Caco-2 (cell line): ENCODE measurements at places on chromosomes 1 and 21. TPM values are rescaled to one million over a fixed set of nuclear protein-coding genes. Genes with fewer than 3 reads are reported as not detected.

GRCh38 chr1:23215751-23216449 is 1.4 kb downstream of the HTR1D start:
- no peak for DNase-seq

GRCh38 chr1:112636056-112636455 is 16.4 kb downstream of the CAPZA1 start:
- no peak for DNase-seq

- no peak for DNase-seq
Measured at GRCh38 chr21:16418642-16419041, 688.9 kb downstream of the USP25 start.

- DNase-seq = no peak
Measured at GRCh38 chr1:31733389-31734219, 29.8 kb upstream of the COL16A1 start.

- no peak for DNase-seq
Measured at GRCh38 chr1:18578271-18578670, 52.4 kb upstream of the PAX7 start.

DNA sequence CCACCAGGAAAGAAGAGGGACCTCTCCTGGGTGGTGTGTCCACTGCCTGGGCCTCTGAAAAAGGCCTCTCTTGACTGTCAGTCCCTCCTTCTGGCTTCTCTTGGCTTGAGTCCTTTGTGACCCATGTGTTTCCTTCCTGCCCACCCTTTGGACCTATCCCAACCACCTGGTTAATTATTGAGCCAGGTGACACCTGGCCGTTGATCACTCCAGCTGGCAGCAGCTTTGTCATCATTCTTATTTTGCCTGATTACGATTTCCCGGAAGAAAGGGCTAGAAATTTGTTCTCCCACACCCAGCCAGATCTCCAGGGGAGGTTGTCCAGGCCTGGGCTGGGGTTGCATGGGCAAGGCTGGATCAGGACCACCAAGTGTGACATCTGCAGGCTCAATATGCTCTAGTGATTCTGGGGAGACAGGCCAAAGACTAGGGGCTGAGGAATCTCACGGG is 24.8 kb downstream of the CSF1 start:
- DNase-seq = peak; percentile 86

DNA sequence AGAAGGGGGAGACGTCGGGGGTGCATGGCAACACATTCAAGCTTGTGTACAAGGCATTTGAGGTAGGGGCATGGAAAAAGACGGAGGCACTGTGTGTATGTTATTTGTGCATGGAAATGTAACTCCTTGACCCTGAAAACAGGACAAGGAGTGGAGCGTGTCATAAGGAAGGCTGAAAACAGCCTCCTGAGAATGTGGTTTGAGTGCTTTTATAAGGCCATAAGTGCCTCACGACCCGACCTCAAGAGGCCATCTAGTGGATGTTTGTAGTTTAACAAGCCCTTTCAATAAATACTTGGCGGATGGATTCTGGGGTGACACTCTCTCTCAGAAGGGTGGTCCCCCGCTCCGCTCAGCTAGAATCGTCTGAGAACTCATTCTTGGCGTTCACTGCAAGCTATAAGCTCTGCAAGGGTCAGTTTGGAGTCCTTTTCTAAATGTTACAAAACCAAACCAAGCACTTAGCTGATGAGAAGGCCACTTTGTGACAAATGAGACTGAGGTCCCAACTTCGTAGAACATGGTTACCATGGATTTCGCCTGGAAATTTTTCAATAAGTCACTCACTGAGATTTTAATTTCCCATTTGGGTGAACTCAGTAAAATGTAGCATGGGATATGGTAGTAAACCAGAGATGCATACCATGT is 38.8 kb upstream of the CLCA4 start:
- no peak for DNase-seq

DNA sequence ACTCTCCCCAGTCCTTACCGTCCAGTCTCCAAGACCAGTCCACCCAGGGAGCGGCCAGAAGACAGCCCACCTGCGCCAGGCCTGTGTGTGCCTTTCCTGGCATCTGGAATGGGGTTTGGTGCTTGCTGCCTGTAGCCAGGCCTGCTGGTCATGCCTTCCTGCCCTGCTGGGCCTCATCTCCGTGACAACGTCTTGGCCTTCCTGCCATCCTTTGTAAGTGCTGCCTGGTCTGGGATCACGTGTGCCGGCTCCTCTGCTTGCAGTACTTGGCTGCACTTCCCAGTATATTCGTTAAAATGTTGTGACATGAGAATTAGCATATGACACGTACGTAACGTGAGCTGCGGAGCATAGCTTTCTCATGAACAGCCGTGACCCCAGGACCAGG is 145.3 kb upstream of the COL6A1 start:
- DNase-seq = no peak

KCNJ9 gene
- not detected in 2 replicates for total RNA-seq

GRCh38 chr1:69070660-69071373 is 496.9 kb upstream of the LRRC7 start:
- DNase-seq = no peak

GRCh38 chr1:39204441-39205081 is at the start of gene MACF1:
TSS of gene MACF1 (plus strand) at chr1:39204695. CDS start at chr1:39205023, 328 bp downstream.
- DNase-seq = no peak

OPRD1 gene
- 0.07 and 0.12 TPM in 2 replicates for total RNA-seq

EFNA3 gene
- 3.4 and 3.5 TPM in 2 replicates for total RNA-seq

GRCh38 chr1:94105957-94106529 is 14.9 kb downstream of the ABCA4 start:
- DNase-seq = no peak

- DNase-seq = no peak
Measured at GRCh38 chr1:59556802-59557548, 257.8 kb upstream of the HOOK1 start.

DNA sequence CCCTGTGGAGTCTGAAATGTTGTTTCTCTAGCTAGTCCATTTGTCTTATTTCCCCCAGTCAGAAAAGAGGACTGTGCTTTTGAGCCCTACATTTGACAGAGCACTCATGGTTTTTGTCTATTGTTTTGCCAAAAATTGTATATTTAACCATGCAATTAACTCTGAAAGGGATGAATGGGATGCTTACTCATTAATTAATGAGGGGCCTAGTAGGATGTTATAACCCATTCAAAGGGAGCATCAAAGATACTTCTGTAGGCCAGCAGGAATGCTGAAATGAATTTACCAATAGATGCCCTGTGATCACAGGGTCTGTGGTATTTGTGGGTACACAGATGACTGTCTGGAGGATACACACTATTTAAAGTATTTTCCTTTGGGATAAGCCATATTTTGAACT is 147.7 kb downstream of the FCRL5 start:
- DNase-seq = no peak

GRCh38 chr1:173532237-173532636 is 55.1 kb downstream of the PRDX6 start:
- DNase-seq = no peak

- peak; percentile 52 for DNase-seq
Measured at GRCh38 chr1:86914998-86915736, 732 bp downstream of the HS2ST1 start.

GRCh38 chr1:6185635-6186382 is 5.7 kb upstream of the CHD5 start:
- DNase-seq = no peak

DNA sequence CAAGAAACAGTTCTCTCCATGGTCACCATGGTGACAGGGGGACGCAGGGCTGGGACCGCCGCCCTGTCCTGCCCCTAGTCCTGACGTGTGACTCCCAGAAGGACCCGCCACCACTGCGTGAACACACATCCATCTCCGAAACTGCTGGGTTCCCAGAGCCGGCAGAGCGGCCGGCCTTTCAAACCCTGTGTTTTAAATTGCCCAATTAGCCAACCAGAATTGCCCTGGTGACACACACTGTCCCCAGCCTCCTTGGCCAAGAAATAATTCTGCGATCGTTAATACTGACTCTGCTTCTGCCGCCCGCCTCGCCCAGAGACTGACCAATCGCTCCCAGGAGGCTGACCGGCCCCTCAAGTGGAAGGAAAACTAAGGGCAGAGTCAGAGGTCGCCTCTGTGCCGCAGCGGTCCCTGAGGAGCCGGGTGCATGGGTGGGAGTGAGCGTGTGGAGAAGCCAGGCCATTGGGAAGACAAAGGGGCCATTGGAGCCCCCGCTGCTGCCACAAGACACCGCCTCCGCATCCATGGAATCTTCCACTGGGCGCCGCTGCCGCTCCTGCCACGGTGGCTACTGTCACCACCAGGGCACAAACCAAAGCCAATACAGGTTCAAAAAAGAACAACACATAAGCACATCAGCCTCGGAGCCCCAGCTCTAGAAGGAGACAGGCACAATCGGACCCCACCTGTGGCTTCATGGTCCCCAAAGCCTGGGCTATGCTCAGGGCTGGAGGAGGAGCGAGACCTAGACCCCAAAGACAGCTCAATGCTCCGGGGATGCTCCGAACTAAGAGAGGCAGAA is 273.2 kb downstream of the NPHP4 start:
- peak; percentile 17 for DNase-seq

DNA sequence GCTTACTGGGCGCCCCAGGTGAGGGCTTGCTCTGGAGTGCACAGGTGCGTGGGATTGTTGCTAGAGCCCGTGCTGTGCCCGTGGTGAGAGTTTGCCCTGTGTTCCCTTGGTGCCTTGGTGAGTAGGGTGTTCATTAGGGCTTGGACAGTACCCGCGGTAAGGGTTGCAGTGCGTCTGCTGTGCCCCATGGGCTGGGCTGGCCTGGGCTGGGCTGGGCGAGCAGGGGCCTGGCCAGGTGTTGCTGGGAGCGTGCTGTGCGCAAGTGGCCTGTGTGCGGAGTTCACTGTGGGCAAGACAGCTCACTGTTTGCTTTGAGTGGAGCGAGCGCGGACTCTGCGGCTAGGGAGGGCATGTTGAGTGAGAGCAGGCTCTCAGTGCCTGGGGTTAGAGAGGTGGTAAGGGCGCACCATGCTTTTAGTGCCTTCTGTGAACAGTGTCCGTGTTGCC is 725 bp downstream of the CR1L start:
- no peak for DNase-seq

DNA sequence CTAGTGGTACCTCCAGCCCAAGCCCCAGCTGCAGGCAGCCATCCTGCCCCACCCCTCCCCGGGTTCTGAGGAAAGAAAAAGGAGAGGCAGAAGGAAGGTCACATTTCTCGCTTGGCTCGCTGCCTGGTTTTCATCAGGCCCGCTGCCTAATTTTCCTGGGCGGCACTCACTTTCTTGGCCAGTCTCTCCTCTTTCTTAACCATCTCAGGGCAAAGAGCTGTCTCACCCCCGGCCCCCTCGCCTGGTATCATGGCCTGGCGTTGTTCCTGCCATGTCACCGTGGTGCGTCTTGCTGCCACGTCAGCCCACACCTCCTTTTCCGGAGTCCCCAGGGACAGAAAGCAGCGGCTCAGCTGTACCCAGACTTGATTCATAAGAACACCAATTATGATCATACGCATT is 26.6 kb upstream of the CASZ1 start:
- no peak for DNase-seq
